ENCODE measurements at places on chromosomes 12 and 14.

DNA sequence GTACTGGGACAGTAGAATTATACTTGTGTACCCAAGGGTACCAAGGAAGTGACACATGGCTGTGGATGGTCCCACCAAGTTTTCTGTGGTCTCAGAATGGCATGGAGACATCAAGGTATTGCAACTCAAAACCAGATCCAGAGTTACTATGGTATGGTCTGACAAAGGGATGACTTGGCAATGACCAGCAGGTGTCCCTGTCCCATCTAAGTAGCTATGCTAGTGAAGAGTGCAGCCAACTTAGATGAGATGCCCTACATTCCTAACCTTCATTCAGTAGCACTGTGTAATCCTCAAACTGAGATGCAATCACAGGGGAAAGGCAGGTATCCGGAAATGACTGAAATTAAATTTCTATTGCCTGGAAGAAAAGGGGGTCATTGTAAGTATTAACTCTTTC is 188.7 kb upstream of the TMEM260 start:
- DNase-seq, result no peak

DNA sequence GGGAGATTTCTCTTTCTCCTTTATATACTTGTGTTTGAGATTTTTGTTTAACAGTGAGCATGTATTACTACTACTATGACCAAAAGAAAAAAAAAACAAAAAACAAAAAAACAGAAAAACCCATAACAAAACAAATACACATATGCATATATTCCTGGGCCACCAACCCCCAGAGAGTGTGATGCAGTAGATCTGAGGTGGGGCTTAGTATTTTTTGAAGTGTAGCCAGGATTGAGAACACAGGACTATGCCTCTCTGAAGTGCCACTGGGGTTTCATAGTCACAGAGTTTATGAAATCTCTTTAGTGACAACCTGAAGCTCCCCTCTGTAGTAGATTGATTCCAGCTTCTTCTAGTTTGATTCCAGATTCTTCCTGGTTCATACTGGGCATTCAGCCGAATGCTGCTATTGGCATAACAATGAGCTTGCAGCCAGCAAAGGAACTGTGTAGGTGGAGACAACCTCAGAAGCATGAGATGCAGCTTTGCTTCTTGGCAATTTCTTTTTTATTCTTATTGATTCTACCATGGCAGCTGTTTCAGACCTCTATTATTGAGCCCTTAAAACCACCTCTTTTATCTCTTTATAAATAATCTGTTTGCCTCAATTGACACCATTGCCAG is 15.5 kb upstream of the ANO4 start:
- no peak for DNase-seq

DNA sequence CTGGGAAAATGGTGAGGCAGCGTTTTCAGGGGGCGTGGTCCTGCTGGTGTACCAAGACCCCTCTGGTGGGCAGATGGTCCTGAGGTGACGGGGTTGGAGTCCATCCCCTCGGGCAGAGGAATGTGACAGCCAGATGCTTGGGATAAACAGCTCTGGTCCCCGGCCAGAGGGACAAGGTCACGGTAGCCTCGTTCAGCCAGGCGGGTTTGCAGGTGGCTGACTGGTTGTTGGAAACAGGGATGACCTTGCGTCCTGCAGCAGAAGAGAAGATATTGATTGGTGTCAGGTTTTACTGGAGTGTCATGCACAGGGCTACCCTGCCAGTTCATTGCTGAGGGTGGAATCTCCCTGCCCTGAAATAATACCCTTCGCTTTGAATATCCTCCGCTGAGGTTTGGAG is 43.3 kb downstream of the SLC24A4 start:
- DNase-seq, result no peak

DNA sequence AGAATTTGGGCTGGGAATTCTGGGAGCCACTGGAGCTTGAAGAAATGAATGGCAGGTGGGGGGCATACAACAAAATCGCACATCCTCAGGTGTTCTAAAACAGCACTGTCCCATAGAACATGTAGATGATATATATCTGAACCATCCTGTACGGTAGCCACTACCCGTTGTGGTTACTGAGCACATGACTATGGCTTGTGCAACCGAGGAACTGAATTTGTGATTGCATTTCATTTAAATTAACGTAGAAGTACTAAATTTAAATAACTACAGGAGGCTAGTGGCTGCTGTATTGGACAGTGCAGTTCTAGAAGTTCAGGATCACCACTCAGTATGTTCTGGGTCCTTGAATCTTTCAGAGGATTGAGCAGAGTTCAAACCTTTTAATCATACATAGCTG is 172.4 kb downstream of the PHETA1 start:
- no peak for DNase-seq

DNA sequence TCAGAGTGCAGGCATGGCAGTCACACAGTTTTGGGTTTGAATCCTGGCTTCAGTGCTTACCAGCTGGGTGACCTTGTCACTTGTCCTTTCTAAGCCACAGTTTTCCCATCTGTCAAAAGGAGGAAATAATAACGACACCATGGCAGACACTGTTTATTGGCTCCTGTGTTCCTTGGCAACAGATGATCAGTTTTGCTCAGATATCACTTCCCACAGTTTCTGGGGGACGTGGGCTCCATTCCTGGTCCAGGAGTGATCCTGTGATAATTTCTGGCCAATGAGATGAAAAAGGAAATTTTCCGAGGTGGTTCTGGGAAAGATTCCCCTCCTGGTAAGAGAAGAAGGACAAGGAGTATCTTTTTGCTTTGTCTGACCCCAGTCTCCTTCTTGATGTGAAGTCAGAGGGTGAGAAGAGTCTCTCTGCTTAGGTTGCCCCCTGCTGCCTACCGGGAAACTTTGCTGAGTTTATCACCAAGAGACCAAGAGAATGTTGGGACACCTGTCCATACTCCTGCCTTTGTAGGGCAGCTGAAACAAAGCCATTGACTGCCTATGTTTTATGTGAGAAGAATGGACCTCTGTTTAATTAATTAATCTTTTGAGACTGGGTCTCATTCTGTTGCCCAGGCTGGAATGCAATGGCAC is 178.9 kb upstream of the NRXN3 start:
- no peak for DNase-seq
